Cerebellum (tissue), 4 donors: ENCODE measurements at places on chromosomes 6 and 20. TPM values are rescaled to one million over a fixed set of nuclear protein-coding genes. Genes with fewer than 3 reads are reported as not detected.

- peak; percentile 35 for DNase-seq
These were observed 22.7 kb upstream of the TMEM181 start for GRCh38 chr6:158536891-158537798.

GRCh38 chr20:9852566-9852965, 13.7 kb upstream of the PAK5 start:
- DNase-seq: no peak

FRMD1 gene
- not detected for total RNA-seq

GRCh38 chr6:139833592-139833991, 459.1 kb upstream of the CITED2 start:
- DNase-seq: no peak

POLR3F gene
- 27.3 TPM for total RNA-seq

DNA sequence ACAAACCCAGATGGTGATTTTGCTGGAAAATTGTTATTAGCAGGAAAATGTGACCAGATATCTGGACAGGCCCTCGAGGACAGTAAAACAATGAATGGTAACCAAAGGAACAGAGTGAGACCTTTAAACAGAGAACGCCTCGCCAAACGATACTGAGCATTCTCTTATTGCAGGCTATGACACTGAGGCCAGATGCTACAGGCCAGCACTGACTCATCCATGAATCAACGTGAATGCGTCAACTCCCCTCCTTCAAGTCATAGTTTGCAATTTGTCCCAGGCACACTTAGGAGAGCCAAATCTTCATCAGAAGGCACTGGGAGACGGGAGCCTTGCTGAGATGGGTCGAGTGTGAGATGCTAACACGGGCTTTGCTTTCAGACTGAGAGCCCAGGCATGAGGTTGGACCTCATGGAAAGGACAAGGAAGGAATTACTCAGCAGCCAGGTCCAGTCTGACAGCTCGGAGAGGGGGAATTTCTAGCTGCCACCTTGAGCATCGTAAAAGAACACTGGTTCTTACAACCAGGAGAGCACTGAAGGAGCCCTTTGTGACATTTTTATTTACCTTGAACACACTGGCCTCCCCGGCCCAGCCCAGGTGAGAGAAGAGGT, 60.7 kb downstream of the BMP7 start:
- no peak for DNase-seq

SLC44A4 gene
- total RNA-seq: not detected

DDX43 gene
- total RNA-seq: 0.54 TPM

- DNase-seq: no peak
These were observed 266.0 kb downstream of the ALDH8A1 start for GRCh38 chr6:134683783-134684422.

GRCh38 chr20:33992145-33992922, 1.4 kb upstream of the RALY start:
- DNase-seq: no peak

PXDC1 gene
- total RNA-seq: 17.6 TPM

GRCh38 chr20:43065299-43065698, 124.4 kb downstream of the PTPRT start:
- no peak for DNase-seq

GRCh38 chr6:6676910-6677441, 88.5 kb downstream of the LY86 start:
- peak; percentile 76 for DNase-seq

SLC35D3 gene
- total RNA-seq: 0.36 TPM

DNA sequence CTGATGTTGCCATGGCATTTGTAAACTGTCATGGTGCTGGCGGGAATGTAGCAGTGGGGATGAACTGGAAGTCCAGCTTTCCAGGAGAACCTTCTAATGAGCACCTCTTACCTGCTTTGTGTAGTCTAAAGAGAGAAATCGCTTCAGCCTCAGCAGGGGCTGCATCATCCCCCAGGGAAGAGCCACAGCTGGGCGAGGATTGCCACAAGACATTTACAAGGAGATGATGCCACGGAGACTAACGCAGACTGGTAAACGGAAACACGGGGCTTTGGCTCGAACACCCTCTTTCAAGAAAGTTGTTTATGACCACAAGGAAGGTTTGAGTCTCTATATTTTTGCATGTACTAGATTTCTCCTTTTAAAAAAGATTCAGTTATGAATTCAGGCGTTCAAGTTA, 72.9 kb downstream of the CDH26 start:
- DNase-seq: no peak

DNA sequence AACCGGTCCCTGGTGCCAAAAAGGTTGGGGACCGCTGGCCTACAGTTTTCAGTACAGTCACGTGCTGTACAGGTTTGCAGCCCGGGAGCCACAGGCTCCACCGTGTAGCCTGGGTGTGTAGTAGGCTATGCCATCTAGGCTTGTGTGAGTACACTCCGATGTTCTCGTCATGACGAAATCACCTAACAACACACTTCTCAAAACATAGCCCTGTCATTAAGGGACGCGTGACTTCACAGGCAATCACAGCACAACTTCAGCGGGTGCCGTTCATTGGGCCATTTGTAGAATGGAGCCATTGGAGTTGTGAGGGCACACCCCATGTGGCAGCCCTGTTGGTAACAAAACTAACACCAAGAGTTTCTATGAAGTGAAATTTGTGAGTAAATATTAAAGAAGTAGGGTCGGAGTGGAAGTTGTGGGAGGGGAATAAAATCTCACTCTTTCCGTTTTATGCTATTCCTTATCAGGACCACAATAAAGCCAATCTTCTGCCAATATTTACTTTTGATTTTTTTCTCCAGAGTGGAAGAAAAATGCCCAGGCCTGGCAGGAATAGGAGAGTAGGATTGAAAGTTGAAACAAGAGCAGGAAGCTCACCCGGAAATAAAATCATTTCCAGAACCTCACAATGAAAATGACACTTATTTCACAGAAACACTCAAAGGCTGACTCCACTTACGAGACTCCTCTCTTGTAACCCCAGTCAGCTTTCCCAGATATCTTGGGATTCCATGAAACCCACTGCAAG, 63.7 kb upstream of the PTPN1 start:
- no peak for DNase-seq

DEFB110 gene
- not detected for total RNA-seq

C6orf132 gene
- total RNA-seq: not detected

PRL gene
- 0.54 TPM for total RNA-seq

- DNase-seq: peak; percentile 36
These were observed 13.2 kb upstream of the TFB1M start for GRCh38 chr6:155327326-155328073.

NOTCH4 gene
- 6.9 TPM for total RNA-seq

- DNase-seq: peak; percentile 53
These were observed 118.4 kb downstream of the MYLK4 start for GRCh38 chr6:2632368-2632767.

DNA sequence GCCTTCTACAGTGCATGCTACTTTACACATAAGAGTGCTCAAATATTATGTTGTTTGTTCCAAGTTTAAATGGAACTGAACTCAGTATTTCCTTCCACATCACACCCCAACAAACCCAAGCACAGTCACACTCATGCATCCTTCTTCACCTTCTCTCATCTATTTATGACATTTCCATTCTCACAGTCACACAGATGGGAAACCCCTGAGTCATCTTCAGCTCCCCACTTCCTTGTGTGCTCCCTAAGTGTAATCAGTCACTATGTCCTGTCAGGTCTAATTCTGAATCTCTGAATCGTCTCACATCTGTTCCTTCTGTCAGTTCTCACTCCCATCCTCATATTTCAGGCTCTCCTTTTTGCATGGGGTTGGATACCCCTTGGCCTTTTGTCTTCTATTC, 96.0 kb downstream of the RIMS1 start:
- no peak for DNase-seq

SF3B5 gene
- total RNA-seq: 46.2 TPM

- no peak for DNase-seq
These were observed 75.9 kb downstream of the PLCG1 start for GRCh38 chr20:41213150-41213820.

GRCh38 chr6:40247516-40248115, 313.4 kb upstream of the MOCS1 start:
- DNase-seq: peak; percentile 21

DNA sequence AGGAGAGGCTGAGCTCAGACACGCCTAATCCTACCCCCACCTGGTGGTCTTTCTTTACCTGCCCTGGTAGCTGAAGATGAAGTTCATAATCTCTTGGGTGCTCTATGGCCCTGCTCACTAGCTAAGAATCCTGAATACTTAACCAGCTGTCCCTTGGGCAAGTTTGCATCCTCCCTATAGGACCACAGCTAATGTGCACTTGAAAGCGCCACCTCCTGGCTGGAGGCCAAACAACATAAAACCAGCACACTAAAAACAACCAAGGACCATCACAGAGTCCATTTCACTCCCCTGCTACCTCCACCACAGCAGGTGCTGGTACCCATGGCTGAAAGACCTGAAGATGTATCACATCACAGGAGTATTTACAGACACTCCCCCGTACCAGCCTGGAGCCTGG, 155.5 kb upstream of the SLC24A3 start:
- DNase-seq: no peak

MOCS1 gene
- 7.2 TPM for total RNA-seq

DNA sequence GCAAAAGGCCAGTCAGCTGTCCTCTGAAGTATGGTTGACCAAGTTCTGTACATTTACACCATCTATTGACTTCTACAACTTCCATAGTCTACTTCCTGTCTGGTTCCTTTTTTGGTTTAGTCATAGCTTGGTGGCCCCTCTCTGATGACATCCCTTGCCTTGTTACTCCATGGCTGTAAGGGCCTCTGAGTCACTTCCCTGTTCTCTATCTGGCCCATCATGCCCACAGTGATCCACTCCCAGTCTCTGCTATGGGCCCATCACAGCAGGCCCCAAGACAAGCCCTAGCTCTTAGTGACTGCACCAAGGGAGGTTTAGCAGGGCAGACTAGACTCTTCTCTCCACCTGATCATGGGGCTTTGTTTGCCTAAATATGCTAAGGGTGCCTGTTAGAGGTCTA, 441.6 kb downstream of the HACE1 start:
- DNase-seq: no peak

CDH26 gene
- 1.2 TPM for total RNA-seq

DNA sequence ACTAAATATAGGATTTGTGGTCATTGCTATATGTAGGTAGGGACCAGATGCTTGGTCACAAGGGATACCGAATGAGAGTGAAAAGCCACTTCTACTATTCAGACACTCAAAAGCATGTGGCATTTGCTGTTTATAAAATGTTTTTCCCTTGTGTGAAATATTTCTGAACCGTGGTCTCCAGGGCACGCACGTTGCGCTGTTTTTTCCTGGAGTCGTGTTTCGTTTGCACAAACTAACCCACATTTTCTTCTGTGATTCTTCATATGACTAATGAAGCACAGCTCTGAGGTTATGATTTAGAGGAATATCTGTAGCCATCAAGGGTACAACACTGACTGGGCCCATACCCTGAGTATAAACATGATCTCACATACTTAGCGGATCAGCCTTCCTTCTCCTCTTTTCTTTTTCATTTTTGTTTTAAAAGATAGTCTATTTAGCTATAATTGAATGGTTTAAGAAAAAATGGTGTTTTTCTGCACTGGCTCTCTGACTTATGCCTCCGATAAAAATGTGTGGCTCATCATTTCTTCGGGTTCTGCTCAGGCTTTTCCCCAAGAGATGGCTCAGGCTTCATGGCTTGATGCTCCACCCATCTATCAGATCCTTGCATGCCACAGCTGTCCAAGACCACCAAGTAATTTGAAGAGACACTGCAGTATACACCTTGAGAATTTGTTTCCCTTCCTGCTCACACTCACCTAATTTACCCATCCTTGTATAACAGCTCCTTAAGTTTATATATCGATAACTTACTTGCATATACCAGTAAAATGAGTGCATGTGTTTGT, 59.9 kb upstream of the HBS1L start:
- no peak for DNase-seq

DNA sequence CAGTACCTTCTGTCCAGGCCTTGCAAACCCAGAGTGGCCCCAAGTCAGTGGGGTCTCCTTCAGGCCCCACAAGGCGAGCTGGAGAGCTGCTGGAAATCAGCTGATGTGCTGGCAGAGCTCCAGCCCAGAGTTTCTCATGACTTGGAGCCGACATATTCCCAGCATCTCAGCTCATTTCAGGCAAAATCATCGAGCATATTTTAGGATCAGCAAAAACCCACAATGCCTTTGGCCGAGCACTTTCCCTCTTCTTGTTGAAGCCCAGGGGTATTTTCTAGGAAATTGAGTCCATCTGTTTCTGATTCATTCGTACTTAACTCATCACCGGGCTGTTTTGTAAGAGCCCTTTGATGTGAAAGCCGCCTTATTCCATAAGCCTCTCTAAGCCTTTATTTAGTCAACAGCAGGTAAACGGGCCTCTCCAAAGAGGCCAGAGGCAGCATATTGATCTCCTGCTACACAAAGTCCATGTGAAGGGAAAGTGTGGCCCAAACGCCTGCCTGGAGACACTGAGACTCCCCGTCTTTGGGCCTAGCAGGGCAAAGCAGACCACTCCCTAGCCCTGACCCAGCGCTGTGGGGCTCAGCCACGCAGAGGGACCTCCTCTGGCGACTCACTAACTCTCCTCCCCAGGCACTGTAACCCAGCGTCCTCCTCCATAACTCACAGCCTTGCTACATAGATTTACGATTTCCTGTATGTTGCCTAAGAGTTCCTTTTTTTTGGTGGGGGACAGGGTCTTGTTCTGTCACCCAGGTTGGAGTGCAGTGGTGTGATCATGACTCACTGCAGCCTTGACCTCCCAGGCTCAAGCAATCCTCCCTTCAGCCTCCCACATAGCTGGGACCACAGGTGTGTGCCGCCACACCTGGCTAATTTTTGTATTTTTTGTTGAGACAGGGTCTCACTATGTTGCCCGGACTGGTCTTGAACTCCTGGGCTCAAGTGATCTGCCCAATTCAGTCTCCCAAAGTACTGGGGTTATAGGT, 12.1 kb upstream of the C20orf203 start:
- no peak for DNase-seq

DNA sequence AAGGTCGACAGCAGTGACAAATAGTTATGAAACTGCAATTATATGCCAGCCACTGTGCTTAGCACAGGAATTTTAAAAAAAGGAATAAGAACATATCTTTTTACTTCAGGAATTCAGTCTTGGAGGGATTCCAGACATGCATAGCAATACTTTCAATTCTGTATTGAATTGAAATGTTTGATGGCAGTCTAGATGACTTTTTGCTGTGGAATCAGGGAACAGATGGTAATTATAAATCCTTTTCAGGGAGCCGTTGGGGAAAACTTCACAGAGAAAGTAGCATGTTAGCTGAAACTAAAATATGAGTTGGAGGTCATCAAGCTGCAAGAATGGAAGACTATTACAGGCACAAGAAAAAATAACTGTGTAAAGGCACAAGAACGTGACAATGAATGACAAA, 74.8 kb downstream of the IMPG1 start:
- no peak for DNase-seq

GPANK1 gene
- 7.8 TPM for total RNA-seq

LRRC1 gene
- total RNA-seq: 19.3 TPM

BLCAP gene
- total RNA-seq: 107 TPM

TREM2 gene
- total RNA-seq: 6.0 TPM

DNA sequence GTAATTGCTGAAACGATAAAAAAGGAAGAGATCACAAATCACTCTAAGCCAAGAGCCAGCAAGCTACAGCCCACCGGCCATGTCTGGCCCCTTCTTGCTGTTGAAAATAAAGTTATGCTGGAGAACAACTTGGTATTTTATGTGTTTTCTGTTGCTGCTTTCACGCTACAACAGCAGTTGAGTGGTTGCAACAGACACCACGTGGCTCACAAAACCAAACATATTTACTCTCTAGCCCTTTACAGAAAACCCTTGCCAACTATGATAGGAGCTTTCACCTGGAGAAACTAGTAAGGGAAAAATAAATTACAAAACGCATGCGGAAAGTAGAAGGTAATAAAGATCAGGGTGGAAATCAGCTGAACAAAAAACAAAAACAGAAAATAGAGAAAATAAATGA, 41.1 kb upstream of the SLCO4A1 start:
- no peak for DNase-seq
